ENCODE measurements at places on chromosomes 7 and 10.

DNA sequence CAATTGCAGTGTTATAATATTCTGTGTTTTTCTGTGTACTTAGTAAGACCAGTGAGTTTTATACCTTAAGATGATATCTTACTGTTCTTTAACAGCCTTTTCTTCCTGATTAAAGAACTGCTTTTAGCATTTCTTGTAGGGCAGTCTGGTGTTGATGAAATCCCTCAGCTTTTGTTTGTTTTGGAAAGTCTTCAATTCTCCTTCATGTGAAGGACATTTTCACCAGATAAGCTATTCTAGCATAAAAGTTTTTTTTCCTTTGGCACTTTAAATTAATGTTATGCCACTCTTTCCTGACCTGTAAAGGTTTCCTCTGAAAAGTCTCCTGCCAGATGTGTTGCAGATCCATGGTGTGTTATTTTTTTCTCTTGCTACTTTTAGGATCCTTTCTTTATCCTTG, 1059.8 kb downstream of the LRMDA start:
- DNase-seq = no peak
- H3K36me3 ChIP-seq = no peaks in the 10 kb centered on the region
- H3K27ac ChIP-seq = no peak overlapping the region
- no peak overlapping the region for H3K4me3 ChIP-seq
- no peaks in the 10 kb centered on the region for H3K27me3 ChIP-seq
- no peaks in the 10 kb centered on the region for H3K4me1 ChIP-seq

DNA sequence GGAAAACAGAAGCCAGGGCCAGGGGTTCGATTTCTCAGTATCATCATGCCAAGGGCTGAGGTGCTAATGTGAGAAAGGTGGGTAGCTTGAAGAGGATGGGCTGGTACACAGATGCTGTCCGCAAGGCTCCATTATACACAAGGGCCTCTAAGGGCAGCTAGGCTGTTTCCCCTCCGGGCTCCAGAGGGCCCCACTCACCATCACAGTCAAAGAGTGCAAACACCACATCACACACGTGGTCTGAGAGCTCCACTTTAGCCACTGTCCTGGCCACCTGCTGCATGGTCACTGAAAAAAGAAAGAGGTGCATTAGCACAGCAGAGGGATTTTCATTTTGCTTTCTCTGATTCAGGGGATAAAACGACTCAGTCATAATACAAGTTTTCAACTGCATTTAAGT, 20.9 kb upstream of the DNAJB12 start:
- H3K4me3 ChIP-seq = no peak overlapping the region
- no peak overlapping the region for H3K27ac ChIP-seq
- DNase-seq = no peak
- peaks cover 5% of the 10 kb centered on the region for H3K36me3 ChIP-seq
- H3K27me3 ChIP-seq = no peaks in the 10 kb centered on the region

- no peak overlapping the region for H3K4me3 ChIP-seq
- no peak overlapping the region for H3K27ac ChIP-seq
- H3K4me1 ChIP-seq = peaks cover 52% of the 10 kb centered on the region
- H3K27me3 ChIP-seq = no peaks in the 10 kb centered on the region
These were observed 27.2 kb upstream of the AP5Z1 start for GRCh38 chr7:4748231-4748681.

GRCh38 chr10:97520520-97520919, 21.8 kb downstream of the UBTD1 start:
- H3K27ac ChIP-seq = no peak overlapping the region
- peaks cover 9% of the 10 kb centered on the region for H3K4me1 ChIP-seq
- H3K27me3 ChIP-seq = no peaks in the 10 kb centered on the region

DNA sequence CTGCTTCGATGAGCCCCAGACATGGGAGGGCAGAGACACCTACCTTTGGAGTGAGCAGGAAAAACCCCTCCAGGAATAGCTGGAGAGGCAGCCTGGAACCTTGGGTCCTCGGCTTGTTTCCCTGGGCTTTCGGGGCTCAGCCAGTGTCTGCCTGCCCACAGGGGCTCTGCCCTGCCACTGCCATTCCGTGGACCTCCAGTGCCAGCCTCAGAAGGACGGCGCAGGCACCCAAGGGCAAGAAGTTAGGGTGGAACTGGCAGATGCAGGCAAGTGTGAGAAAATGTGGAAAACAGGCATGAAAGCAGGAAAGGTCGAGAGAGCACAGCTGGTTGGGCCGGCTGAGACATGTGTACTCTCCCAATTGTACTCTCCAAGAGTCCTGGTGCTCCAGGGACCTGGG, 281.5 kb downstream of the GRID1 start:
- no peak overlapping the region for H3K27ac ChIP-seq
- no peak overlapping the region for H3K4me3 ChIP-seq
- no peak for DNase-seq
- H3K4me1 ChIP-seq = no peaks in the 10 kb centered on the region
- no peaks in the 10 kb centered on the region for H3K36me3 ChIP-seq
- no peaks in the 10 kb centered on the region for H3K27me3 ChIP-seq

DNA sequence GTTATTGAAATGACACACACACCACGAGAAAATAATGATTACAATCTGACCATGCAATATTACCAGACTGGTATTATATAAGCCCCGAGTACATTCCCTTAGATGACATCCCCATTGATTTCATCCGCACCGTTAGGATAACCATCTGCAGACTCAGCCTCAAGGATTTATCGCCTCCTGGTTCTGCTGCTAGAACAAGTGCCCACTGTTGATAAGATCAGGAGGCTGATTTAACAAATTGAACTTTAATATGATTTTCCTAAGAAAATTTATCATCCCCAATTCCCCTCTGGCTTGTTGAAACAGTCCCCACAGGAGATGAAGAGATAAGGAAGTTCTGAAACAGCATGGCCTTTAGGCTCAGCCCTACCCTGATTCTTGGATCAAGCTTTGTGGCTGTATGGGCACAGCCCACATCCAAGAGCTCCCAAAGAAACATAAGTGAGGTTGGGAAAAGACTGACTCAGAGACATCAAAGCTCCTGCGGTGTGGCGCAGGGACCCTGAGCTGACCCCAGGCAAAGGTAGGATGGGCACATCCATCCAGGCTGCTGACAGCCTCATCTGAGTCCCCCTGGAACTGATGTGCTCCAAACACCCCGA, 59.2 kb upstream of the CHCHD3 start:
- H3K27ac ChIP-seq = no peak overlapping the region
- H3K27me3 ChIP-seq = peaks cover 4% of the 10 kb centered on the region
- H3K4me1 ChIP-seq = no peaks in the 10 kb centered on the region
- DNase-seq = no peak
- H3K4me3 ChIP-seq = no peak overlapping the region

DNA sequence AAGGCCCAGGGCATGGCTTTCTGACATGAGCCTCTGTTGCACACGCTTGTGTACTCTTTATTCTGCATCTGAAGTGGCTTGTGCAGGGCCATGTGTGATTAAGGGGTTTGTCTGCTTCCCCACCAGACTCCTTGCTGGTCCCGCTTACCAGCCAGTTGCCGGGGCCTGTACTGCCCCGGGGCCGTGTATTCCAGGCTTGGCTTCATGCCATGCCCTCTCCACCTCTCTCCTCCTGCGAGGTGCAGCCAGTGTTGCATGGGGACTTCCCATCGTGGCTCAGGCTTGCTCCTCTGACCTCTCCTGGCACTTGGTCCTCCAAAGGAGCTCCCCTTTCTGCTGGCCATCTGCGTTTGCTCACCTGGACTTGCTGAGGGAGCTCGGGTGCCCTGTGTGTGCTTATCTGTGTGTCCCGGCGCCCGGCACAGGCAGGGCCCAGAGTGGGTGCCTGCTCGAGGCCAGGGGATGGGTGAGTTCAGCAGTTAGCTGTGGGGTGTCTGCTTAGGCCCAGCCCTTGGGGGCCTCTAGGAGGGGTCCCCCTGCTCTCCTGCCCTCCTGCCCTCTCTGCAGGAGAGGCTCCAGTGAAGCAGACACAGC, 11.0 kb upstream of the C10orf143 start:
- DNase-seq = no peak
- no peak overlapping the region for H3K4me3 ChIP-seq
- no peaks in the 10 kb centered on the region for H3K36me3 ChIP-seq
- no peak overlapping the region for H3K27ac ChIP-seq
- H3K27me3 ChIP-seq = no peaks in the 10 kb centered on the region

- H3K27ac ChIP-seq = no peak overlapping the region
- DNase-seq = no peak
- no peaks in the 10 kb centered on the region for H3K36me3 ChIP-seq
- no peaks in the 10 kb centered on the region for H3K4me1 ChIP-seq
- no peak overlapping the region for H3K4me3 ChIP-seq
These were observed 497.5 kb downstream of the PHTF2 start for GRCh38 chr7:78296046-78296597.

GRCh38 chr7:128869944-128870285, 7.3 kb downstream of the ATP6V1F start:
- H3K27me3 ChIP-seq = peaks cover 5% of the 10 kb centered on the region
- H3K36me3 ChIP-seq = peaks cover 9% of the 10 kb centered on the region
- no peak overlapping the region for H3K27ac ChIP-seq
- DNase-seq = no peak
- H3K4me1 ChIP-seq = no peaks in the 10 kb centered on the region
- no peak overlapping the region for H3K4me3 ChIP-seq

GRCh38 chr10:2908851-2909630, 158.3 kb upstream of the PFKP start:
- H3K4me1 ChIP-seq = no peaks in the 10 kb centered on the region
- no peaks in the 10 kb centered on the region for H3K36me3 ChIP-seq
- no peak overlapping the region for H3K27ac ChIP-seq

GRCh38 chr7:33799766-33800165, 105.6 kb upstream of the BMPER start:
- no peak for DNase-seq
- no peak overlapping the region for H3K27ac ChIP-seq
- no peaks in the 10 kb centered on the region for H3K4me1 ChIP-seq
- H3K36me3 ChIP-seq = no peaks in the 10 kb centered on the region
- no peaks in the 10 kb centered on the region for H3K27me3 ChIP-seq

GRCh38 chr10:75427951-75428350, 3.5 kb upstream of the LRMDA start:
- peak; percentile 82 for DNase-seq
- peaks cover 14% of the 10 kb centered on the region for H3K4me1 ChIP-seq
- peak overlapping the region; percentile 29 for H3K27ac ChIP-seq
- H3K27me3 ChIP-seq = no peaks in the 10 kb centered on the region
- H3K36me3 ChIP-seq = no peaks in the 10 kb centered on the region

DNA sequence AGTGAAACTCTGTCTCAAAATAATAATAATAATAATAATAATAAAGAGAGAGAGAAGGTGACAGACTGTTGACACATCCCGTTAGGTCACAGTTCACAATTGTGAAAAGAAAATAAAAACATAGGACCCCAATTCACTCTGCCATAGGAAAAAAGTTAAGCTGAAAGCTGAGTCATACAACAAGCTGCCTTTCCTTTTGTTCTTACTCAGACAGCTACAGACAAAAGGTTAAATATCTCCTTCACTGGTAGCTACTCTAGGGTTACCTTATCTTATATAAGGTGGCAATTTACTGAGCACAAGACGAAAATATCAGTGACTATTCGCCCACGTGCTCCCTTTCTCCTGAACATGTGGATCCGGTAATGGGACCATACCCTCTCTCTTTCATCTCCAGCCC, 17.5 kb downstream of the TUBAL3 start:
- H3K4me1 ChIP-seq = no peaks in the 10 kb centered on the region
- no peak for DNase-seq
- no peak overlapping the region for H3K4me3 ChIP-seq
- H3K27me3 ChIP-seq = no peaks in the 10 kb centered on the region
- no peaks in the 10 kb centered on the region for H3K36me3 ChIP-seq
- no peak overlapping the region for H3K27ac ChIP-seq

DNA sequence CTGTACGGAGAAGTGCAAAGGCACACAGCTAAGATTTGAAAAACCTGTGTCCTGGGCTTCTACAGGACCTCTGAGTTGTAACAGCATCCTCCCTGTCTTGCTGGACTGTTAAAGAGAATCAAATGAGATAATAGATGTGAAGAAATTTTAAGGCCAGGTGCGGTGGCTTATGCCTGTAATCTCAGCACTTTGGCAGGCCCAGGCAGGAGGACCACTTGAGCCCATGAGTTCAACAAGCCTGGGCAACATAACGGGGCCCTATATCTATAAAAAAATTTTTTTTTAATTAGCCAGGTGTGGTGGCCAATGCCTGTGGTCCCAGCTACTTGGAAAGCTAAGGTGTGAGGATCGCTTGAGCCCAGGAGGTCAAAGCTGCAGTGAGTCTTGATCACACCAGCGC, 2.9 kb upstream of the ARHGAP21 start:
- no peaks in the 10 kb centered on the region for H3K4me1 ChIP-seq
- H3K4me3 ChIP-seq = no peak overlapping the region
- no peak for DNase-seq
- H3K27me3 ChIP-seq = no peaks in the 10 kb centered on the region
- H3K36me3 ChIP-seq = no peaks in the 10 kb centered on the region
- no peak overlapping the region for H3K27ac ChIP-seq

DNA sequence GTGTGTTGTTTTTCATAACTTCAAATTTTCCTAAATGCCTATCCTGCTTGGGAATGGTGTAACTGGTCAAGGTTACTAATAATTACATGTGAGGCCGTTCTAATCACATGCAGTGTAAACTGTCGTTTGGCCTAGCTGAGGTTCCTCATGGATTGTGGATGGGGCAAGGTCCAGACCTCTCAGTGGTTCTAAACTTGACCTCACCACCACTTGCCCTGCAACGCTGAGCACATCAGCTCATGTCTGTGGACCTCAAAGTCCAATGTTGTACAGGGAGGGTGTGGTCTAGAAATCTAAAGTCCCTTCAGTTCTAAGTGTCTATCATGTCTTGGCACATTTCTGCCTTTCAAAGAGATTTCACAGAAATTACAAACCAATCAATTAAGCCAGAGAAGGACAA, 15.6 kb downstream of the RBP3 start:
- H3K27me3 ChIP-seq = no peaks in the 10 kb centered on the region
- H3K4me1 ChIP-seq = no peaks in the 10 kb centered on the region
- no peak overlapping the region for H3K4me3 ChIP-seq
- H3K36me3 ChIP-seq = no peaks in the 10 kb centered on the region
- no peak overlapping the region for H3K27ac ChIP-seq

Measured in lung (tissue), 17 donors.